ENCODE measurements at places on chromosomes 5 and 9.

DNA sequence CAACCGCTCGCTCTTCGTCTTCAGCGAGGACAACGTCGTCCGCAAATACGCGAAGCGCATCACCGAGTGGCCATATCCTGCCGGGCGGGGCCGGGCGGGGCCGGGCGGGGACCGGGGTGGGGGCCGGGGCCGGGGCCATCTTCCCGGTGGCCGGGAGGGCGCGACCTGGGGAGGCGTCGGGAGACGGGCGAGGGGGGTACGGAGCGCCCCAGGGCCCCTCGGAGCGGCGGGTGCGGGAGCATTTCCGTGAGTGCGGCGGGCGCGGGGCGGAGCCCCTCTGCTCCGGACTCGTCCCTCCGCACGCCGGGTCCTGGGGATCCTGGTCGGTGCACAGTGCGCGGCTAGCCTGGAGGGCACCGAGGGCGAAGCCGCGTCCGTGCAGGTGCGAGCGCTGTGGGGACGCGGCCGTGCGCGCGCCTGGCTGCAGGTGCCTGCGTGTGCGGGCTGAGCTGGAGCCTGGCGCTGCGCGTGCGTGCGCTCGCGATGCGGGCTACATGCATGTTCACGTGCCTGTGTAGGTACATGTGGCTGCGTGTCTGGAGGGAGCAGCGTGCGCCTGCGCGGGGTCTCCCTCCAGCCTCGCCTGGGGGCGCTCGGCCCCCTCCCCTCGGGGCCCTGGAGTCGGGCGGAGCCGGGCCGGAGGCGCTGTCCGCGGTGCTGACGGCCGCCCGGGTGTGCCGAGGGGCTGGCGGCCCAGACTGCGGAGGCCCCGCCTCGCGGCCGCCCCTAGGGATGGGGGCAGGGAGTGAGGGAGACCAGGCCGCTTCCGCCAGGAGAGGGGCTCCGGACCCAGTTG, 762 bp downstream of the CACNA1B start:
- no peak overlapping the region for H3K27ac ChIP-seq
- H3K27me3 ChIP-seq = peaks cover 30% of the 10 kb centered on the region
- no peaks in the 10 kb centered on the region for H3K36me3 ChIP-seq
- DNase-seq = peak; percentile 79
- peak overlapping the region; percentile 82 for H3K4me3 ChIP-seq

- no peak overlapping the region for H3K4me3 ChIP-seq
- no peak overlapping the region for H3K27ac ChIP-seq
Measured at GRCh38 chr5:102715082-102715807, 39.9 kb upstream of the PAM start.

DNA sequence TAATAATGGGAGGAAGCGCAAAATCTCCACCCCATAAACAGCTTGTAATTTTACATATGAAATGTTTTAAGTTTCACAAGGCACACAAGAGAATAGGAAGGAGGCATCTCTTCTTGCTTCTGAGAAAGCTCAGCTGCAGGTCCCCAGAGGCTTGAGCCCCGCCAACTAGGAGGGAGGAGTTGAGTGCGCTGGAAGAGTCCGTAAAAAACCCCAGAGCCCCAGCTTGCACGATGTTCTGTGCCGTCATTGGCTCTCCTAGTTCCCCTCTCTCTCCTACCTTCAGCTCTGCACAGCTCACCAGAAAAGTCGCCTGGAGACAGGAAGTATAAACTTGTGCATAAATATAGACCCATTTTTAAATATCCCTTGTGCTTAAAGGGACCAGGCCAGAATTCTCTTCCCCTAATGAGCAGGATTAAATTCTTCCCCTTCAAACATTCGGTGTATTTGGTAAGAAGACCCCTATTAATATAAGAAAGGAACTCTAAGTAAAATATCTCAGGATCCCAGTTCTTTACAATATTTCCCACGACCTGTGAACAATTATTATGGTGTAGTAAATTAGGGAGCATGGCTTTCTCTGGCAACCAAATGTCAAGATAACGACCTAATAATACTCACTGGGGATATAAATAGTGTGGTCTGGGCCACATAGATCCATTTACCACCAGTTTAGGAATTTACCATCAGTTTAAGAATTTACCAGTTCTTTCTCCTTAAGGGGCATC, 13.7 kb downstream of the GLRX start:
- H3K36me3 ChIP-seq = no peaks in the 10 kb centered on the region
- no peak for DNase-seq
- H3K4me1 ChIP-seq = peaks cover 4% of the 10 kb centered on the region
- no peaks in the 10 kb centered on the region for H3K27me3 ChIP-seq
- no peak overlapping the region for H3K27ac ChIP-seq

DNA sequence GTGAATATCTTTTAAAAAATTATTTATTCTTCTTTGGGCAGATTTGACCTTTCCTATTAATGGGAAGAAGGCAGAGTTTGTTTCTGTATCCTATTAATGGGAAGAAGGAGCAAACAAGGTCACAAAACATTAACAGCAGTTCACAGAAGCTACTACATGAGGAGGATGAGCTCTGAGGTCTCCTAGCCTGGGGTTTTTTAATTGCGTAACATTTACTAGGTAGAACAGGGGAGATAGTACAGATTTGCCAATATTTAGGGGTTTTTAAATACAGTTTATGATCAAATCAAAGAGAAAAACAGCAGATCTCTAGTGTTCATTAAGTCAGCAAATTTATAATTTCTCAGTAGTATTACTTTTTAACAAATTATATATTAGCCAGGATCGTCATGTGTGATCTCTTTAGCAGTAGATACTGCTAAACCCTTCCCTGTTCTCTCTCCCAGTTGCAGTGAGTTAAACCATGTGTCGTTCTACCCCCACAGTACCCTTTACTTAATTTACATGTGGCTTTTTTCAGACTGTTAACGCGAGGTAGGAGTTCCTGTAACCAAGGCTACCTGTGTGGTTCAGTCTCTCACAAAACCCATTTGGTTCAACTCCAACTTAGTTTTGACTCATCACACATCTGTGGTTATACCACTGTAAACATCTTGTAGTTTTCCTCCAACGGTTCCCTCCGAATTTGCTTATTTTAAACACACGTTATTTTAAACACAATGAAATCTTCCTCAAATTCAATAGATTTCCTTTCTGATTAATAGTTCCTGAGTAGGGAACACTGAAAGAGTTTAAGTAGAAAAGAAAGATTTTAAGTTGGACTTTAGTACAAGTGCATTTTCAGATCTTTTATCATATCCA, 13.3 kb downstream of the SLC25A46 start:
- H3K4me1 ChIP-seq = no peaks in the 10 kb centered on the region
- H3K4me3 ChIP-seq = no peak overlapping the region
- H3K27me3 ChIP-seq = no peaks in the 10 kb centered on the region
- no peak overlapping the region for H3K27ac ChIP-seq
- no peak for DNase-seq
- H3K36me3 ChIP-seq = peaks cover 2% of the 10 kb centered on the region

DNA sequence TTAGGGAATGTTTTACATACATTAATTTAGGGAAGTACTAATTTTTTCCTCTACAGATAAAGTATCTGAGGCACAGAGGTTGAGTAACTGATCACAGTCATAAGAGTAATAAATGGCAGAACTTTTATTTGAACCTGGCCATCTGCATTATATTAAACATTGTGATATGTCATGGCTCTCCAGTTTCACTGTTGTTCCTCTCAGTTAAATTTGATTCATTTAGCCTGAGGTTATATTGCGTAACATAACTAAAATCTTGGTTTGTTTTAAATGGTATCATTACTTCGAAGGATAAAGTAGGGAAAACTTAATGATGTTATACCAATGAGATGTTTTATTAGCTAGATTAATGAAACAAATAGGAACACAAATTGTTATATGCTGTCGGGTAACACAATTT, 284.4 kb downstream of the KDM4C start:
- H3K27ac ChIP-seq = no peak overlapping the region
- H3K27me3 ChIP-seq = no peaks in the 10 kb centered on the region
- H3K36me3 ChIP-seq = no peaks in the 10 kb centered on the region

DNA sequence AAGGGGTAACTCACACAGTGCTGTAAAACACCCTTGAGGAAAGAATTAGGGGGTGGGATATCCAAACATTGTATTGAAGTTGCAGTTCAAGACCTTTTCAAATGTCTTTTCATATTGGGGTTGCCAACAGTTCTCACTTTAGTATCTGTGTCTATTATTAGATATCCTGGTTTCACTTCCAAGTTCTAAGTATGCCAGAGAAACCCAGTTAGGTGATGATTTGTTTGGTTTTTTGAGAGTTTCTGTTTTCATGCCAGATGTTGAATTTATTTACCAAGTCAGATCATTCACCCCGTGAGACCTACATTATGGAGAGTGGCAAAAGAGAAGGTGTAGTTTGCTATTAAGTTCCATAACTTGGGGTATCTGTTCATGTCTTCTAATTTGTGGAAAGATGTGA, 64.5 kb downstream of the C9orf152 start:
- H3K4me3 ChIP-seq = no peak overlapping the region
- H3K36me3 ChIP-seq = peaks cover 61% of the 10 kb centered on the region
- H3K4me1 ChIP-seq = peaks cover 4% of the 10 kb centered on the region
- H3K27me3 ChIP-seq = no peaks in the 10 kb centered on the region
- no peak overlapping the region for H3K27ac ChIP-seq
- DNase-seq = no peak

DNA sequence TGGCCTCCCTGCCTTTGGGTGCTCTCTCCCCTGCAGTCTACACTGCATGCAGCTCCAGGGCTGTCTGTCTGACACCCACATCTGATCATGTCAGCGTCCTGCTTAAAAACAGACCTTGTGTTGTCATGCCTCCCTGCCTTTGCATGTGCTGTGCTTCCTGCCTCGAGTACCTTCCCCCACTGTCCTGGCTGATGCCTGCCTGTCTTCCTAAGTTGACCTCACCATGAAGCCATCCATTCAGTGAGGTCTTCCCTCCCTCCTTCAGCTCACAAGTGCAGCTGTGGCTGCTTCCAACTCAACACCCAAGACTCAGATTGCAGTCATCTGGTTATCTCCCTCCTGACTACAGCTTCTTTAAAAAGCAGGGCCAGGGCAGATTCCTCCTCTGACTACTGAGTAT, 5.5 kb downstream of the ANGPTL2 start:
- no peak overlapping the region for H3K4me3 ChIP-seq
- DNase-seq = no peak
- H3K27ac ChIP-seq = no peak overlapping the region

- no peak for DNase-seq
- no peaks in the 10 kb centered on the region for H3K36me3 ChIP-seq
- no peak overlapping the region for H3K27ac ChIP-seq
- peaks cover 36% of the 10 kb centered on the region for H3K27me3 ChIP-seq
- H3K4me1 ChIP-seq = peaks cover 6% of the 10 kb centered on the region
- H3K4me3 ChIP-seq = no peak overlapping the region
Measured at GRCh38 chr5:148830211-148830610, 3.8 kb downstream of the ADRB2 start.

GRCh38 chr9:71685394-71685793, 82.9 kb downstream of the CEMIP2 start:
- no peak overlapping the region for H3K27ac ChIP-seq
- peaks cover 25% of the 10 kb centered on the region for H3K36me3 ChIP-seq
- no peaks in the 10 kb centered on the region for H3K27me3 ChIP-seq
- H3K4me1 ChIP-seq = peaks cover 7% of the 10 kb centered on the region

DNA sequence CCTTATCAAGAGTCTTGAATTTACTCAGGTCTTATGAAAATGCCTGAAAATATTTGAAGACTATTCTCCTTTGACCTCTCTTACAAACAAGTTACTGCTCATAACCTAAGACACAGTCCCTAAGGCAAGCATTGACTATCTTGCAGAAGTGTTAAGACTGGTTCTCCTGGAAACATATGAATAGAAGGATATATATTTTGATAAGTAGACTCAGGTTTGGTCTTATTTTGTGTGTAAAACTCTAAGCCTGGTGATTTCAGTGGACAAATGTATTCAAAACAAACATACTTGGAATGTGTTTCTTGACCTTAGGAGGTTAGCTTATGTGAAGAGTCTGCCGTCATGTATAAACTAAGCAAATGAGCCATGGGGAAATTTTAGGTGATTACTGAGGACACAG, 7.5 kb upstream of the UBQLN1 start:
- no peaks in the 10 kb centered on the region for H3K36me3 ChIP-seq
- no peaks in the 10 kb centered on the region for H3K4me1 ChIP-seq
- no peak for DNase-seq
- no peak overlapping the region for H3K27ac ChIP-seq
